ENCODE measurements at places on chromosomes 7 and 10.

DNA sequence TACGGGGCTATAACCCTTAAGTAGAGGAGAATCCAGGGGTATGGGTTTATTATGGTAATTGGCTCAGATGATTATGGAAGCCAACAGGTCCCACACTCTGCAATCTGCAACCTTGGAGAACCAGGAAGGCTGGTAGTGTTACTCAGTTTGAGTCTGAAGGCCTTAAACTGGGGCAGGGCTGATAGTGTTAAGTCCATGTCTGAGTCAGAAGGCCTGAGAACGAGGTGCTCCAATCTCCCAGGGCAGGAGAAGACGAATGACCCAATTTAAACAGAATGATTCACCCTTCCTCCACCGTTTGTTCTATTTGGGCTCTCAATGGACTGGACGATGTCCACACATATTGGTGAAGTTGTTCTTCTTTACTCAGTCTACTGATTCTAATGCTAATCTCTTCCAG, 244.5 kb upstream of the PTER start:
- no peak for DNase-seq

DNA sequence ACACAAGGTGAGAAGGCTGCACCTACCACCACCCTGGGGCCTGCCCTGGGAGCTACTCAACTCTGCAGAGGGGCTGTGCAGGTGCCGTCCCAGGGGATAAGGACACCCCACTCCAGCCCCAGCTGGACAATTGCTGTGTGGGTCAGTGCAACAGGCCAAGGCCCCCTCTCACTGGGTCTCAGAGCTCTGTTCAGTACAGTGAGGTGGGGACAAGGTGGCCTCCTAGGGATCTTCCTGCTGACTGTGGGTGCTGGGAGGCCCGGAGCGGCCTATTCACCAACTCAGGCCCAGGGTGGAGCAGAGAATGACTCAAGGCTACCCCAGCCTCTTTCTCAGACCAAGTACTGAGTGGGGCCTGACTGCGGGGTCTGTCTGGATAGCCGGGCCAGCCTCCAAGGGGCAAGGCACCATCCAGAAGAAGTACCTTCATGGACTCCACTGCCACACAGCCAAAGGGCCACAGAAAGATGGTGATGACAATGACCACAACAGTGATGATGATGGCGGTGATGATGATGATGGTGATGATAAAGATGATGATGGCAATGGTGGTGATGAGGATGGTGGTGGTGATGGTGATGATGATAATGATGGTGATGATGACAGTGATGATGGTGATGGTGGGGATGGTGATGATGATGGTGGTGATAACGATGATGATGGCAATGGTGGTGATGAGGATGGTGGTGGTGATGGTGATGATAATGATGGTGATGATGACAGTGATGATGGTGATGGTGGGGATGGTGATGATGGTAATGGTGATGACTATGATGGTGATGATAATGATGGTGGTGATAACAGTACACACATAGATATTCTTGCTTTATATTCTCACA, 59.8 kb upstream of the DNAAF5 start:
- no peak for DNase-seq

GRCh38 chr10:31121757-31122577, 90.3 kb upstream of the ZNF438 start:
- DNase-seq: no peak

- DNase-seq: no peak
Observed at GRCh38 chr10:60827791-60828488, 49.7 kb downstream of the CDK1 start.

- no peak for DNase-seq
Observed at GRCh38 chr10:83425306-83425705, 714.0 kb upstream of the GHITM start.

GRCh38 chr7:78499283-78499682, 700.7 kb downstream of the PHTF2 start:
- no peak for DNase-seq

DNA sequence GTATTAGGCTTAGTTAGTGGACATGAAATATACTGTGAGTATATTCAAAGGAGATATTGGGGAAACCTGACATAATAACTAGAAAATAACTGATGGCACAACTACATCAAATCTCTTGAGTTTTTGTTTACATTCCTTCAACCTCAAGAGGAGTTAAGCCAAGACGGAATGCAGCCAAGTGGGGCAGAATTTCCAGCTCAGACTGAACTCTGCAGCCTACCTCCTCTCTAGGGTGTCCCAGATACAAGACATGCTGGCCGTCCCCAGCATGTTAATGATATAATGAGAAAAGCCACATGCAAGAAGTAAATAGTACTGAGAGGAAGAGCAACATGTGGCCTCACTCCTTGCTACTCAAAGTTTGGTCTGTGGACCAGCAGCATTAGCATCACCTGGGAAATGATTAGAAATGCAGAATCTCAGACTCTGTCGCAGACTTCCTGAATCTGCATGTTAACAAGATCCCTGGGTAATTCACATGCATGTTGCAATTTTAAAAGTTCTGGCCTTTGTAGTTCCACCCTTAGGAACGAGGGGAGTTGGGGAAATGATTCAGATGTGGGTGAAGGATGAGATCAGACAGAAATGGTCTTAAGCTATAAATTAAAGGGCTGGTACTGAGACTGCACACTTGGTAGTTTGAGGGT, 118.4 kb upstream of the CACUL1 start:
- DNase-seq: no peak

All from activated CD8-positive, alpha-beta T cell treated with anti-CD3 and anti-CD28 coated beads for 36 hours (primary cell).